ENCODE measurements at places on chromosomes 2 and 18.
A peak's percentile ranks its signal among the peaks of the same experiment; 100 is the strongest.

- DNase-seq, result no peak
These were observed 142.0 kb upstream of the SPOPL start for GRCh38 chr2:138359532-138359931.

DNA sequence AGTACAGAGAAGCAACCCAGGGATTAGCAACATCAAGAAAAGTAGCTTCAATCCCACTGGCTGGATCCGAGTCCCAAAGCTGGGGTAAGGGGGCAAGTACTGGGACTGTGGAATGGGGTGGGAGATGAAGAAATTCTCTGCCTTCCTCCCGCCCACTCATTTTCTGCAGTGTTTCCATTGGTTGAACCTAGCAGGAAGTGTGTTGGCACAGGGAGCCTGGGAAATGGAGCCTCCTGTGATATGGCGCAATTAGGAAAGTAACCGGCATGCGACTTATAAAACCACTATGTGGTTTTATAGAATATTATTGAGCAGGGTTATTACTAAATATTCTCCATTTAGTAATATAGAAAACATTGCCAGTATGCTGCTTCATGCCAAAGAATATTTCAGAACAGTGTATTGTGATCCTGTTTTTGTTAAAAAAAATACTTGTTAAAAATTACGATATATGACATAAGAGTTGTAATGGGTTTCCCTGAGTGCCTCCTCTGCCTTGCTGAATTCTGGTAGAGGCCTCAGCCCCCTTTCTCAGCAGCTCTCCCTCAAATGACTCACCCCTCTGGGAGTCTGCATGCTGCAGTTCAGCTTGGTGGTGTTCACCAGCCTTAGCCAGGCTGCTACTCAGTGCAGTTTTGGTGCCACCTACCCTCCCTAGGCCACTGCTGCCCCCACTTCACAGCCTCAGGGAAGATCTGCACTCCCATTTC lies 60.5 kb downstream of the HK2 start:
- no peak for DNase-seq

- no peak for DNase-seq
These were observed 21.1 kb downstream of the MBP start for GRCh38 chr18:77111449-77111848.

DNA sequence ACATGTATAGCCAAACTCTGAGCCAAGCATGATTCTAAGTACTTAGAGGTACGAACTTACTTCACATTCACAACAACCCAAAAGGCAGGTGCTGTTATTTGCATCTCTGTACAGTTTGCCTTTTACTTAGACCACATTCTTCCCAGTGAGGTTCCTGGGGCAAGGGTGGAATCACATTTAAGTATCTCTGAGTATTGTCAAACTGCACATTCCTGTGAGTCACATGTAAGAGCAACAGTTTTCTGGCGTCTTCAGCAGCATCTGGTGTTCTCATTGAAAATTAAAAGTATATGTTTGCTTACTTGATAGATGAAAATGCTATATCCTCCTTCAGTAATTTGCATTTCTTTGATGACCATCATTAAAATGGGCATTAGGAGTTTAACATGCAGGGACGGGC lies 119.1 kb downstream of the UXS1 start:
- no peak for DNase-seq

GRCh38 chr2:2587354-2587753 lies 256.3 kb upstream of the MYT1L start:
- no peak for DNase-seq

GRCh38 chr2:23359631-23360567 lies 25.1 kb upstream of the KLHL29 start:
- DNase-seq, result no peak

- no peak for DNase-seq
These were observed 1019.5 kb upstream of the LRRTM1 start for GRCh38 chr2:81324046-81324445.

DNA sequence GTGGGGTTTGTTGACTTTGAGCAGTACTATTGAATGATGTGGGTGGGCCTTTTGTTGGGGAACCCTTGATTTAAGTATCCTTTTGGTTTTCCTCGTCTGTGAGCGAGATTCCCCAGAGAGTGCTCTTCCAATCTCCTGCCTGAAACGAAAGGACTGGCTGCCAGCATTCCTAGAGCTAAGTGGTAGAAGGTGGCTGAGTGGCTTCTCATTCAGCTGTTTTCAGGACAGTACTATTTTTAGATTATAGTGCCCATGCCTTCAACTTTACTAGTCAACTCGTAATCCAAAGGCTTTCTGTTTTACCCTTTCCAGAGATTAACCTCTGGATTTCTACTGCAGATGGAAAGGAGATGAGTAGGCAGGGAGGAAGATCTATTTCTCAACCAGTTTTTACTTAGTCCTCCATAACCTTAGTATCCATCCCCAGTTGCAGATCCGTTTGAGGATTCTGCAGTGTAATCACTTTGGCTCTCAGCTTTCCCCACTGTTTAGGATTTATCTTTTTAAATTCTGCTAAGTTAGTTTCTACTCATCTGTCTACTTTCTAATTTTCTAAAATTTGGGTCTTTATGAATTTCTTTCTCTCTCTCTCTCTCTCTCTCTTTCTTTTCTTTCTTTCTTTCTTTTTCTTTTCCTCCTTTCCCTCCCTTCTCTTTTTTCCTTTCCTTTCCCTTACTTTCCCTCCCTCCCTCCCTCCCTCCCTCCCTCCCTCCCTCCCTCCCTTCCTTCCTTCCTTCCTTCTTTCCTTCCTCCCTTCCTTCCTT lies 9.2 kb downstream of the SLC4A1AP start:
- no peak for DNase-seq

DNA sequence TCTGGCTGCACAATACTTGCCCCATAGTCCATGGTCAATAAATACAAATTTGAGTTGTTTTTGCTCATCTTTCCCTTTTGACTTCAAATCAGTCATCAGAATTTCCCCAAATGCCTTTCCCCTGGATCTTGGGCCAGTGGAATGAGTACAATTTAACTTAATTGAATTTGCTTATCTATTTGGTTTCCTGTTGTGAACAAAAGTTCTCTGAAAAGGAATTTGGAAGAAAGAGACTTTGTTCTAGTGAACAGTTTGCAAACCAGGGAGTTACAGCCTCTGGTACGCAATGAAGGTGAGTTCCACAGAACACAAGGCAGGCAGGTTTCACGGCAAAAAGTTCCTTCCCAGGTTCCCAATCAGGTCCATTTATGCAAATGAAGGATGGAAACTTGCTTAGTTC lies 1.2 kb upstream of the UGT1A1 start:
- DNase-seq, result no peak

DNA sequence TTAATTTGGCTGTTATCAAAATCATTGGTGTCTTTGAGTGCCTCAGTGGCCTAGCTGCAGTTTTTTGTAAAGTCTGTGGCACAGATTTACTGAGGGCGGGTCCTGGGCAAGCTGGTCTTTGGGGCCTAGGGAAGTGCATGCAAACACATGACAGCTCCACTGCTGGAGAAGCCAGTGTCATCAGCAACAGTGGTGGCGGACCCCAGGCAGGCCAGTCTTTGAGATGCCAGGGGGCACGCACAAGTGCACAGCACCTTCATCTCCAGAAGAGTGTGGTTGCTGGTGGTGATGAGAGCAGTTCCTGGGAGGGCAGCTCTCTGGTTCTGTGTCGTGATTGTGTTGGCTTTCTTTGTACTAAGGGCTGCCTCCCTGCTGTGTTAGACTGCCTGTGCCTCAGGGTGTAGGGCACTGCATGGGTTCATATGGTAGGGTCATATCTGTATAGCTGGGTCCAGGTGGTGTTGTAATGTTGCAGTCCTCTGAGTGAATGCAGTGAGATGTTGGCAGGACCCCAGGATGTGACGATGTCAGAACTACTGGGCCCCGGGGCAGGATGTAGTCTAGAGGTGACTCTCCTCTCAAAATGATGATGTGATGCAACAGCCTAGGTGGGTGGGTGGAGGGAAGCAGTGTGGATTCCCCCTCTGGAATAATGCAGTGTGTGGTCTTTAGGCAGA lies 646.7 kb upstream of the CDH2 start:
- DNase-seq, result no peak

- DNase-seq, result no peak
These were observed 601.6 kb upstream of the PKDCC start for GRCh38 chr2:41446266-41446665.

DNA sequence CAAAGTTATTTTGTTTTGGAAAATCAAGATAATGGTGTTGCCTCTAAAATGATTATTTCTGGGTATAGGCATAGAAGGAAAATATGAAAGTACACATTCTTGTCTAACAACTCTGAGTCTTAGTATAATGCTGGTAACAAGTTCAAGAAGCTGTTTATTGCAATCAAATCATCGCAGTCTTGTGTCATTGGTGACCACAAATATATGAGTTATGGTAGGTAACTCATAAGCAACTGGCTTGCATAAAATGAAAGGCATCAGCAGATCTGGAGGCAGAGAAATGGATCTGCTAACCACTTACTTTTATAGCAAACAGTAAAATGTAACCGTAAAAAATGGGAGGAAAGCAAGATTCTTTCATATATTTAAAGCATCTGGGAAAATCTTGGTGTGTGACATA lies 156.2 kb upstream of the TCF4 start:
- DNase-seq, result no peak

DNA sequence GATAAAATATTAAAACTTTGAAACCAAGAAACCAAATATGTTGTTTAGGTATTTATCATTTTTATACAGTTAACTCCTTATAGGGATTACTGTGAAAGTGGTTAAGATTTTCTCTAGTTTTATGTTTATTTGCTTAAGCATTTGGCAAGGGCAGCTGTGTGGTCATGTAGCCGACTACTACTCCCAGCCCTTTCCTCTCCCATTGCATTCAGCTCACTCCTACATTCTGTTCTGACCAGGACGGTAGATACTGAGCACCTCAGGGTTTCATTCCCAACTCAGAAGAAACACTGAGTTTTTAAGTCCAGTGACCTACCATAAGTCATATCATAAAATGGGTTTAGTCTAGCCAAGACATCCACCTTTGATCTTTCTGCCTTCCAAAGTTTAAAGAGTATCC lies 19.8 kb downstream of the FZD5 start:
- no peak for DNase-seq

DNA sequence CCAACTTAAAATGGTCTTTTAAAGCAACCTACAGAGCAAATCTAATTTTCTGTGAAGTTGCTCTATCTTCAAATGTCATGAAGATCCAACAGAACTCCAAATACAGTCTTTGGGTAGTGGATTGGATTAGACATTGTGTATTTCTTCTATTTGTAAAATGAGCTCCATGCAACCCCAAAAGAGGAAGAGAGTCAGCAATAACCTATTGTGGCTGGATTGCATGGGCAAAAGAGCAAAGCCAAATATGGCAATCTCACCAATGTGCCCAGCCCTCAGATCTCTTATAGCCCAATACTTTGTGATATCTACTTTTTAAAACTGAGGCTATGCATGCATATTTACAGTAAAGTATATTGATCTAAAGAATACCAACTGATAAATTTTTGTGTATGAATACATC lies 146.3 kb downstream of the TXNL1 start:
- DNase-seq, result no peak

DNA sequence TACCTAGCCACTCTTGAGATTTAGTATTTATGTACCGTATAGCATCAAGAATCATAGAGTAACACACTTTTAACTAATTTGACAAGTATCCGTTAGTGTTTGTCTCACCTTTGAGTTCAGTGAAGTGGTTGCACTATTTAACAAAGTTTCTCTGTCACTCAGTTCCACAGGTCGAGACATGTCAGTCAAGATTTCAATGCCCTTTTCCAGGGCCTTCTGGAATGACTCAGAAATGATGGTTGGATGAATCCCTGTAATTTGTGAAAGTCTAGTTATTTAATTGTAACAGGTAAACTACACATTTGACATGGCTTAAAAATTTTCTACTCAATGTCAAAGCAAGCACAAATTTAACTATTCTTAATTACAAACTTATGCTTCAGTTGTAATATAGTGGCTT lies 9.7 kb downstream of the CCT4 start:
- no peak for DNase-seq

DNA sequence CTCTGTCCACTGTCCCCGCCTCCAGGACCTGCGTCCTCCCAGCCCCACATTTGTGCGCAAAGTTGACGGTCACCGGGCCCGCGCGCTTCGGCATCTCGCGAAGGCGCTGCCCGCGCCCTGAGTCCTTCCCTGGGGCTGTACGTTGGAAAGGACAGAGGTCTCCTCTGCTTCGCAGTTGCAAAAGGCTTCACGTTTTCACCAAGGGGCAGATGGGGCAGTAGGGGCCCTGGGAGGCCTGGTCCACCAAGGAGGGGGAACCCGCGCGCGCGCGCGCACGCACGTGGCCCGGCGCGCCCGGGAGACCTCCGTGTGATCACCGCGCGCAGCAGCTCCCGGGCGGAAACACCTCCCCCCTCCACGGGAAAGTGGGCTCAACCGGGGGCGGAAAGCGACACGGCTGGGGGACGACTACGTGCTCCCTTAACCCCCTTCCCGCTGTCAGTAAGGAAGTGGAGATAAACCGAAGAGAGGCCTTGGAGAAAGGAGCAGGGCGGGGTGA lies 21.9 kb downstream of the TEX44 start:
- DNase-seq, result peak; percentile 84

DNA sequence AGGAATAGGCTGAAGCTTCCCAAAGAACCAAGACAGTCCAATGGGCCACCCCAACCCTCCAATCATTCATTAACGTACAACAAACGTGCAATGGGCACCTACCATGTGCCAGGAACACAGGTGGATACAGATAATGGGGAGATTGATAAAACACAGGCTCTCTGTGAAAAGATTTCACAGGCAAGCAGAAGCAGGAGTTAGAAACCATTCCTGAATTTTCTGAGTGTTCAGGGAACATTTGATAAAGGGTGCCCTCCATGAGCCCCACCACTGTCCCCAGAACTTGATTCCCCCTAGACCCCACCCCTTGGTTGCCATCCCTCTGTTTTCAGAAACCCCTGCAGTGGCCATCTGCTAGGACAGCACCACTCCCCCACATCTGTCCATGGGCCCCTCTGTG lies 1.5 kb downstream of the CD207 start:
- DNase-seq, result no peak

All from sciatic nerve (tissue), 2 donors.